GM06990 (cell line): ENCODE measurements at places on chromosomes 7 and 10.

- no peak for DNase-seq
These were observed 28.5 kb downstream of the MKLN1 start for GRCh38 chr7:131355917-131356777.

DNA sequence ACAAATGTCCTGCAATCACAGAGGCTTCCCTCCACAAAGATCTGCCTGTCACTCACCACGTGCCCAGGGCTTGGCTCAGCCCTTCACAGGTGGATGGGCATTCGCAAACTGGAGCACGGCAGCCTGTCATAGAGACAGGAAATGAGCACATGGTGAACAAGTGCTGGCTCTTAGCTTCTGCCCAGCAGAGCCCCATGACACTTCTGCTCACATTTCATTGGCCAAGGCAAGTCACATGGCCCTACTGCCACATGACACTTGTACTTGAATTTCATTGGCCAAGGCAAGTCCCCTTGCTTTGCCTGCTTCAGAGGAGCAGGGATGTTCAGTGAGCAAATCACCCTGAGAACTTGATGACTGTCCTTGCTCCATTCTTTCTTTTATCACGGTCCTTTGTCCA, 110.8 kb upstream of the PPP2R2D start:
- DNase-seq: no peak

- no peak for DNase-seq
These were observed 24.0 kb upstream of the NANOS1 start for GRCh38 chr10:119005362-119006043.

GRCh38 chr7:10998996-10999757, 25.5 kb downstream of the PHF14 start:
- no peak for DNase-seq

GRCh38 chr7:134799377-134799776, 19.9 kb downstream of the CALD1 start:
- DNase-seq: no peak

GRCh38 chr7:112997831-112998230, 88.8 kb downstream of the GPR85 start:
- DNase-seq: no peak

GRCh38 chr7:107255602-107256001, 86.8 kb downstream of the HBP1 start:
- DNase-seq: no peak

DNA sequence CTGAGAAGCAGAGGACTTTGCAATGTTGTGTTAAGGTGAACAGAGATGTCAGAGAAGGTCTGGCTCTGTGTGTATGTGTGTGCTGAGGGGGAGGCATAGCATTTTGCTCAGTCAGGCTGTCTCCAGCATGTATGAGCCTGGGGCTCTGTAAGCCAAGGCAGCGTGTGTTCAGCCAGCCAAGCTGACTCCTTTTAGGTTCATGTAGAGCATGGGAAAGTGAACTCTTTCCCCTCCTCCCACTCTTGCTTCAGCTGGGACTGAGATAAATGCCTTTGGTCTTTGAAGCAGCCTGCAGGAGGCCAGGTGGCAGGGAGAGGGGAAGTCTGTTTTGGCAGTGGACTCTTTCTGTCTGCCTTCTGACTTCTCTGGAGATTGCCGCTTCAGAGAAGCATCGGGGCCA, 3.8 kb downstream of the SFXN2 start:
- no peak for DNase-seq

- no peak for DNase-seq
These were observed 333.1 kb downstream of the DNAJB6 start for GRCh38 chr7:157669768-157670351.

GRCh38 chr10:129847741-129848483, 116.2 kb downstream of the EBF3 start:
- DNase-seq: no peak

- DNase-seq: no peak
These were observed 796 bp downstream of the FBXL15 start for GRCh38 chr10:102421507-102421756.

DNA sequence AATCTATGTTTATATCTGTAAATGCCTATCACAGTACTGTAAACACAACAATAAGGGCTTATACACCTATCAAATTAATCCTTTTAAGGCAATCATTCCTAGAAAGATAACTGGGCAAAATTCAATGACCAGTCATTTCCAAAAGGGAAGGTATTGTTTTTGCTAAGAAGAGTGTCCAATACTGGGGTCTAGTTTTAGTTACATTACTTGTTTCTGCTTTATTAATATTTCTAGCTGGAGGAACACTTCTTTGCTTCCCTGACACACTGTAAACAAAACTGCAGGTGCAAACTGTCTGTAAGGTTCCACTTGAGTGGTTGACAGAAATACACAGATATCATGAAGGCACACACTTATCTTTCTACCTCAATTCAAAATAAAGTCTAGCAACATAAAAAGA, 84.2 kb upstream of the FAM133B start:
- DNase-seq: peak; percentile 30

DNA sequence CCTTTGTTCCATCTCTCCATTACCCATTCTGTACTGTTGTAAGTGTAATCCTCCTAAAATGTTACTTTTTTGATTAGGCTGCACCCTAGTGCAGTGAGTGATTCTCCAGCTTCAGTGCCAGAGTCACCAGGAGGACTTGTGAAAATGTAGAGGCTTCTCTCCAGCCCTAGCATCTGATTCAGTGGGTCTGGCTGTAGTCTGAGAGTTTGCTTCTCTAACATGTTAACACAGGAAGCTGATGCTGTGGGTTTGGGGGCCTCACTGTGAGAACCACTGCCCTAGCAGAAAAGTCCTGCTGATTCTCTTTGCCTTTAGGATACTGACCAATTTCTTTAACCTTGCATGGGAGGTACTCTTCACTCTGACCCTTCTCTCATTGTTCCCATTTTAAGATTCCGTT, 24.4 kb downstream of the CSGALNACT2 start:
- DNase-seq: no peak

- DNase-seq: no peak
These were observed 45.3 kb upstream of the EGR2 start for GRCh38 chr10:62861507-62861906.

DNA sequence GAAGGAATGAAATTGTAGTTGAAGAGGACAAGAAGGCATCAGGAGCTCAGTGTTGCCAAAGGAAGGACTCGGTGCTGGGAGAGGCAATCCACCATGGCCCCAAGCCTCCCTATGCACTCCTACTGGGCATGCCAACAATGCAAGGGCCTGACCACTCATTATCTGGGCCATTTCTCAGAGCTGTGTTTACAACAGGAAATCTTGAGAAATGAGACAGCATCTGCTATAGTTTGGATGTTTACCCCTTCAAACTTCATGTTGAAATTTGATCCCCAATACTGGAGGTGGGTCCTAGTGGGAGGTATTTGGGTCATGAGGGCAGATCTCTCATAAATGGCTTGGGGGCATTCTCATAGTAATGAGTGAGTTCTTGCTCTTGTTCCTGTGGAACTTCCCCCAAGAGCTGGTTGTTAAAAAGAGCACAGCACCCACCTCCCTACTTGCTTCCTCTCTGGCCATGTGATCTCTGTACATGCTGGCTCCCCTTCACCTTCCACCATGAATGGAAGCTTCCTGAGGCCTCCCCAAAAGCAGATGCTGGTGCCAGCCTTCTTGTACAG, 50.8 kb upstream of the AOAH start:
- no peak for DNase-seq

DNA sequence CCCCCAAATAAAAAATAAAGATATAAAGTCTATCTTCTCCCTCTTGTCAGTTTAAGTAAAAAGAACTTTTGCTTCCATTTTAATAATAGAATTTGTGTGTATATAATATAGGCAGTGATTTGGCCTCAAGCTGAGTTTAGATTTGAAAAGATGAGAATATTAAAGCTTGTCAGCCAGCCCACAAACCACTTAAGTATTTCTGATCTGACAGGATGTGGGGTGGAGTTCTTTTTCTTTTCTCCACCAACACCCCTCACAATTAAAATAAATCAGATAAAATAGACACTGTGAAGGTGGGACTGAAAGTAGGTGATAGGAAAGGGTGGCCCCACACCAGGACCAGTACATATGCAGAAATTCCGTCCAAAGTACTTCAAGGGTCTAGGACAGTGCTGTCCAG, 714.1 kb downstream of the AUTS2 start:
- DNase-seq: no peak

DNA sequence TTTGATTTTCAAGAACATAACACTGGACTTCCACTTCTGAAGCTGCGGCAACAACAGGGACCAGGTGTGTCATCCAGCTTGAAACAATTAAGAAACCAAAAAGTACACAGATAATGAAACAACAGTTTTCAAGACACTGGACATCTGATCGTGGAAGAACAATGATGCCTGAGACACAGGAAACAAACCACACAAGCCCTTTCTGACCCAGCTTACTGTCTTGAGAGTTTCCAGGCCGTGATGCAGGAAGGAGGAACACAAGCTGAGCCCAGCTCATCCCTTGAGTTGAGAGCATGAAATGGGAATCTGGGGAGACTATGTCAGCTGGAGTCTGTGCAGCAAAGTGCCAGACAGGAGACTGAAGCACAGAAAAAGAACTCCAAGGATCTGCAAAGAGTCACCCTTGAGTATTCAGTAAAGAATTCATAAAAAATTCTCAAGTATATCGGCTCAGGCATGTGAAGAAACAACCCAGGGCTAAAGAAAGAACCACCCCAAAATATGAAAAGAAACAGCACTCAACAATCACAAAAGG, 91.6 kb downstream of the RNF32 start:
- no peak for DNase-seq

- DNase-seq: no peak
These were observed 240.7 kb upstream of the MBL2 start for GRCh38 chr10:53013201-53013810.

DNA sequence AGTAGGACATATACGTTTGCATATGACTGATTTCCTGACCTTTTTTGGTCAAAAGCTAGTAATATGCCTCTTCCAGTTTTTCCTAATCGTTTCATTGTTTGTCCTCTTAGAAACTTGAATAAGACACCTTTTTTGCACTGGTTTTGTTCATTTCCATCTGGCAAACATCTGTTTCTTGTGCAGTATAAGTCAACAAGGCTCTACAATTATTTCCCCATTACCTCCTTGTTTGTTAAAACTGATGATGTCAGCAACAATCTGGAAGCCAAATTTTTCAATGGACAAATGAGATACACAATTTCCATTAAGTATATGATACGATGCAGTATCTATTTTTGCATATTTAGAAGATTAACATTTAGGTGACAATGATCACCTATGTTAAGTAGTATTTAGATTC, 148.8 kb downstream of the NRBF2 start:
- DNase-seq: no peak

GRCh38 chr10:30088178-30088577, 28.8 kb upstream of the JCAD start:
- DNase-seq: no peak

GRCh38 chr7:36369171-36369570, 20.5 kb upstream of the ANLN start:
- no peak for DNase-seq

GRCh38 chr7:110375068-110375467, 715.9 kb upstream of the LRRN3 start:
- DNase-seq: no peak

DNA sequence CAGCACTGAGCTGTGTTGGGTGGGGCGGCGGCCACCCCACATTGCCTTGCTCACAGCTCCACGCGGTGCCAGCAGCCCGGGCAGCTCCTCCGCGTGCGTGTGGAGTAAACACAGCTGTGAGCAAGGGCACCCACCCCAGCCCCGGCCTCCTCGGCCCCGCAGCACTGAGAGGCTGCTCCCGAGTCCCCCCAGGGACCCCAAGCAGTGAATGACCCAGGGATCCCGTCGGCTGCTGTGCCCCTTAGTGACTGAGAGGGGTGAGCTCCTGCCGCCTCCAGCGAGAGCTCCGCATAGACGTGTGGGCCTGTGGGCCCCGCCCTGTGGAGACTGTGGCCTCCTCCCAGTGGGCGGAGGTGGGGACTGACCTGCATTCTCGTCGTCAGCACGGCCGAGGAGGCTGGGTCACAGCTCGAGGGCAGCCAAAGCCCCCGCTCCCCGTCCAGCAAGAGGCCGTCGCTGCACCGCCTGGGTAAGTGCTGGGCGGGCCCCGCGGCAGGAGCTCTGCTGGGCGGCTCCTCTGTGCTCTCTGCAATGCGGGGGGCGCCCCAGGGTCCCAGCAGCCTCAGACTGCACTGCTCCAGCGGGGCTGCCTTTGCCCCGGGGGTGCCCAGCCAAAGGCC, 29.9 kb upstream of the UTF1 start:
- DNase-seq: no peak

DNA sequence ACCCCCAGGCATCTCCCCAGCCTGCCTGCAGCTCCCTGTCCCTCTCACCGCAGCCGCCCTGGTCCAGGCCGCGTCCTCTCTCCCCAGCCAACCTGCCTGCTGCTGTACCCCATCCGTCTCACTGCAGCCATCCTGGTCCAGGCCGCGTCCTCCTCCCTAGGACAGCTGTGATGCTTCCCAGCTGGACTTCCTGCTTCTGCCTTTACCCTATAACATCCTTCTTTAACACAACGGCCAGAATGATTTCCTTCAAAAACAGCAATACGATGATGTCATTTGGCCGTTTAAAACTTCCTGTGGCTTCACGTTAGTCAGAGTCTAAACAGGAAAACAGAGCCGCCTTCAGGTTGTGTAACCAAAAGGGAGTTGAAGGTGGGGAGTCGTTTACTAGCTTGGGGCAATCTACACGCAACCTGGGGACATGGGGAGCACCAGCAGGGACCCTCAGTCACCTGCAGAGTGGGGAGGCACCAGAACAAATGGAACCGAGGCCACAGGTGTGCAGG, 32.2 kb upstream of the ZFAND2A start:
- no peak for DNase-seq

GRCh38 chr10:112335868-112336265, 38.0 kb upstream of the ACSL5 start:
- DNase-seq: no peak

DNA sequence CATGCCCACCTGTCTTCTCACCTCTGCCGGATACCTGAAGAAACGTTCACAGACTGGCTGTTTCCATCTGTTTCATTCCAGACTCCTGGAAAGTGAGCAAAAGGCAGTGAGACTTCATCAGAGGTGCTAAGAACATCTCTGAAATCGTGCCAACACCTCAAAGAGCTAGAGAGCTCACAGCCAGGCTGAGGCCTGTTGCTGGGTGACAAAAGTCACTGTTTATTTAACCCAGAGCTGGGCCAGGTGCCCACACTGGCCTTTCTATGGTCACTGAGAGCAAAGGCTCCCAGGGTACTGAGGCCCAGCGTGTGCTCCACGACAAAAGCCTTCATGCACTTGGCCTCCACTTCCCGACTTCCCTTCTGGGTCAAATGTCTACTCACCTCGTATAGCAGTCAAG, 3.7 kb upstream of the NANOS1 start:
- no peak for DNase-seq

GRCh38 chr7:47502240-47502877, 79.6 kb downstream of the TNS3 start:
- no peak for DNase-seq

- no peak for DNase-seq
These were observed 61.9 kb downstream of the CAMK2B start for GRCh38 chr7:44263326-44264082.

GRCh38 chr7:75687246-75688088, 51.3 kb downstream of the HIP1 start:
- DNase-seq: no peak

DNA sequence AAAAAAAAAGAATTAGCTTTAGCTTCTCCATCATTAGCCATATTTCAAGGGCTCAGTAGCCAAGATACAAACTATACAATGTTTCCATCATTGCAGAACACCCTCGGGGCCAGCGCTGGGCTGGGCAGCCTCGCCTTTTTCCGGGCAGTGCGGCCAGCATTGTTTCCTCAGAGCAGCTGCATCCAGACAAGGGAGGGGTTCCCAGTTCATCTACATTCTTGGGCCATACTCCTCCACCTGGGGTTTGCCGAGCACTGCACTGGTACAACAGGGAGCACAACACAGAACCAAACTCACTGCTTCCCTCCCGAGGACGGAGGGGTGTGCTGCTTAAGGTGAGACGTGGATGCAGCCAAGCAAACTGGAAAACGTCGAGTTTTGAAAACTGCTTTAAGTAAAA, 2.4 kb upstream of the PKD1L1 start:
- DNase-seq: no peak
